Stimulated activated CD4-positive, alpha-beta T cell treated with anti-CD3 and anti-CD28 coated beads, Interleukin-15, amount 100 ng/mL, for 24 hours (primary cell): ENCODE measurements at places on chromosomes 11 and 22.

DNA sequence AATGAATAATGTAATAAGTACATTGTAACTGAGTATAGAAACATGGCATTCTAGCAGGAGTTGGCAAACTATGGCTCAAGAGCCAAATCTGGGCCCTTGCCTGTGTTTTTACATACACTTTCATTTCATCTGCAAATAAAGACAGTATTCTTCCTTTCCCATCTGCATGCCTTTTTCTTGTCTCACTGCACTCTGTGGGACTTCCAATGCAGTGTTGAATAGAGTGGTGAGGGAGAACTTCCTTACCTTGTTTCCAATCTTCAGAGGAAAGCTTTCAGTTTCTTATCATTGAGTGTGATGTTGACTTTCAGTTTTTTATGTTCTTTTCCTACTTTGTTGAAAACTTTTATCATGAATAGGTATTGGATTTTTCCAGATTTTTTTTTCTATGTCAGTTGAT is 82.1 kb downstream of the USP47 start:
- DNase-seq = no peak

DNA sequence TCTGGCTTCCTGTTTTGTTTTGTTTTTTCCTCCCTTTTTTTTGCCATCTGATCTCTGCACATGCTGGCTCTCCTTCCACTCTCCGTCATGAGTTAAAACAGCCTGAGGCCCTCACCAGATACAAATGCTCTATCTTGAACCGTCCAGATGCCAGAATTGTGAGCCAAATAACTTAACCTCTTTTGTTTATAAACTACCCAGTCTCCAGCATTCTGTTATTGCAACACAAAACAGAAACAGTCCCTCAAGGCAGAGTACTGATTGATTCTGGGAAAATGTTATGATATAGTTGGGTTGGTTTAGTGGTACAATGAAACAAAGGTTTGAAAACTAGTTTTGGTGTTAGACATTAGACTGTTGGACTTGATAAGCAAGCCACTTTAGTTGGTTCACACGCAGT is 1390.0 kb upstream of the RAG2 start:
- no peak for DNase-seq

GRCh38 chr11:33942954-33943353 is 51.1 kb upstream of the LMO2 start:
- DNase-seq = no peak

- DNase-seq = no peak
These were observed 5.6 kb downstream of the DDB2 start for GRCh38 chr11:47220401-47220821.

GRCh38 chr11:61589961-61590360 is 9.1 kb upstream of the SYT7 start:
- no peak for DNase-seq

- DNase-seq = no peak
These were observed 377.1 kb downstream of the DCDC1 start for GRCh38 chr11:30992513-30992849.

DNA sequence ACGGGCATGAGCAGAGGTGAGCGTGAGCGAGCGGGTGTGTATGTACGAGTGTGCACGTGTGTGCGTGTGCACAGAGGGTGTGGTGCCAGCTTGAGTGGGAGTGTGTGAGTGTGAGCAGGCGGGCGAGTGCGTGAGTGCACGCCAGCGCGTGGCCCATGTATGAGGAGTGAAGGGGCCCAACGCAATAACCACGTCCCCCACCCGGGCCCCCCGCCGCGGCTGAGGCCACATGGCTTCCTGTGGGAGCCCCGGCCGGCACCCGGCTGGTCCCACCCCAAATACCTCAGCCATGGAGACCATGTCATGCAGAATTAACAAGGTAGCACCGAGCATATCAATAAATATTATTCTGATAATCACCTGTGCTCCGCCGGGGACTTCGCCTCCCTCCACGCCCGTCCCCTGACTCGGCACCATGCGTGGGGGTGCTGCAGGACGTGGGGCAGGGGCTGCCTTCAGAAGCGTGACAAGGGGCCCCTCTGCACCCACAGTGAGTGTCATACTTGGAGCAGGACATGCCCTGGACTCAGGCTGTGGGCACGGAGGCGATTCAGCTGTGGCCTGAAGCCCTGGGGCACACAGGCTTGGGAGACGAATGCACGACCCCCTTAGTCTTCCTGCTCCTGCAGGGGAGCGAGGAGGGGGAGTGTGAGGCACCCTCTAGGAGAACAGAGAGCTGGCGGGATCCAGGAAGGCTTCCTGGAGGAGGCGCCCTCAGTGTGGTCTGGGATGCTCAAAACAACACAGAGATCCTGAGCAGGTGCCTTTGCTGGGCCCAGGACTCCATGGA is 5.6 kb upstream of the TRABD start:
- no peak for DNase-seq

DNA sequence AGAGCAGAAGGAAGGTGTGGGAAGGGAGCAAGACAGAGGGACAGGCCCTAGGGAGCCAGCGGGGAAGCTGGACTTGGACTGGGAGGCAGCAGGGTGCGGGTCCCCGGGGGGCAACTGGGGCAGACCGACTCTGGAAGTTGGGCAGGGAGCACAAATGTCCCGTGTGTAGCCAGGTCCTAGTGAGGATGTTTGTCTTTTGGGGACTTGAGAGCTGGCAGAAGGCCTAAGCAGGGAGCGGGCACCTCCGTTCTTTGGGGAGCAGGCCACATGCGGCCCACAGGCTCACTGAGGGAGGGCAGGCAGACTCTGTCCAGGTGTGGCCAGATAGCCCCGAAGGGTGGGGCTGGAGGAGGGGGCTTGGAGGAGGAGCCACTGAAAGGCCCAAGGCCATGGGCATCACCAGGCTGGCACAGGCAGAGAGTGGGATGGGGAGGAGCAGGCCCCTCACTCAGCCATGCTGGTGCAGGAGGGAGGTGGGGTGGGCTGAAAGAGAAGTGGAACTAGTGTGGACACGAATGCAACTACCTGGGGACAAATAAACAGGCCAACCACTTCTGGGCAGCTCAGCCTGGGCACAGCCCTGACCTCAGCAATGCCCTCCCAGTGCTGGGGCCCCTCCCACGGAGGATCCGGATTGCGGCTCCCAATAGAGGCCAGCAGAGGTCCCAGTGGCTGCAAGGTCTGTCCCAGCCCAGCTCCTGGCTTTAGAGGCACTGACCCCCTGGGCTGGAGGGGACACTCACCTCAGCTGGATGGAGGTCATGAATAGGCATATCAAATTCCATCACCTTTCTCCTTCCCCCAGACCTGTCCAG is 1.3 kb upstream of the SCARF2 start:
- no peak for DNase-seq

DNA sequence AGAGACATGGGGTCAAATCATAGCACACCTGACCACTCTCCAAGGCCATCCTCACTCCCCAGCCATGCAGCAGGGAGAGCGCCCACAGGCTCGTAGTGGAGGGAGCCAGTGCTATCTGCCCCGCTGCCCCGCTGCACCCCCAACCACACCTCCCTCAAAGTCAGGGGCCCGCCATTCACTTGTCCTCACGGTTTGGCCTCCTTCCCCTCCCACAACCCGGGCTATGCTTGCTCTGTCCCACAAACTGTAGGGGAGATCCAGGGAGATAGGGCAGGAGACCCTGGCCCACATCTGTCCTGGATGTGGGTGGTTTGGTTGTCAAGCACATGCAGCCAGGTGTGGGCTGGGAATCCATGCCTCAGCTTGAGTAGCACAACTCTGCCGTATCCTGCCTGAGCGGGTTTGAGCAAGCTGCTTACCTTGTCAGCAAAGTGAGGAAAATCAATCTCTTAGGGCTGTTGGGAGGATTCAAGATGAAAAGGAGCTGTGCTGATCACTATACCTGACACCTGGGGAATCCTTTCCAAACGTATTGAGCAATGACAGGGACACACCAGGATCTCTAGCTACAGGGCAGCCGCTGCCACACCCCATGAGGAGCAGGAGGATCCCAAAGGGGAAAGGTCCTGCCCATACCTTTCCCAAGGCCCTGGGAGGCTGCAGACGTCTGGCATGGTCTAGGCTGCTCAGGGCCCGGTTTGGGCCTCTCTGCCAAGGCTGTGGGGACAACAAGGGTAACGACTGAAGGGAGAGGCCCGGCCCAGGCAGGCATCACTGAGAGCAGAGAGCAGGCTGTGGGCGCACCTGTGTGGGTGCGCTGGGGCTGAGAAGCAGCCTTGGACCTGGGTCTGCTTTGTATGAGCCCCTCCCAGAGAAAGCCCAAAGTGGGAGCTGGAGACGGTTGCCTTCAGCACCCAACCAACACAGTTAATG is 23.3 kb downstream of the KCNJ5 start:
- no peak for DNase-seq

GRCh38 chr11:68298659-68299516 is 13.5 kb upstream of the LRP5 start:
- no peak for DNase-seq

DNA sequence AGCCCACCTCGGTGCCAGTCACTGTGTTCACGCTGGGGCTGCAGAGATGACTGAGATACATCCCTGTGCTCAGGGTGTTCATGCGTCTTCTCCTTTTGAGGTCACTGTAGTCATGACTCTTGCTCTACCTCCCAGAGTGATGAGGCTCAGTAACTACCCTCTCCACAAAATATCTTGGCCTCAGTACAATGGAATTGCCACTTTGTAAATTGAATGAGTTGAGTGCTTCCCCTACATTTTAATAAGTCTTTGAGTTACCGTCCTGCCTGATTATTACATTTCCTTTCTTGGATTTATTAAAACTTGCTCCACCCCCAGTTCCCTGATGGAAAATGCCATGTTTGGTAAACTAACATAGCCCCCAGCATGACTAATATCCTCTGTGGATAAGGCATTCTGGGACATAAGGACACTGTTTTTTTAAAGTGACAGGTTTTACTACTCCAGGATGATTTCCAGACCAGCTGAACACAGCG is 15.9 kb downstream of the PRSS23 start:
- no peak for DNase-seq

DNA sequence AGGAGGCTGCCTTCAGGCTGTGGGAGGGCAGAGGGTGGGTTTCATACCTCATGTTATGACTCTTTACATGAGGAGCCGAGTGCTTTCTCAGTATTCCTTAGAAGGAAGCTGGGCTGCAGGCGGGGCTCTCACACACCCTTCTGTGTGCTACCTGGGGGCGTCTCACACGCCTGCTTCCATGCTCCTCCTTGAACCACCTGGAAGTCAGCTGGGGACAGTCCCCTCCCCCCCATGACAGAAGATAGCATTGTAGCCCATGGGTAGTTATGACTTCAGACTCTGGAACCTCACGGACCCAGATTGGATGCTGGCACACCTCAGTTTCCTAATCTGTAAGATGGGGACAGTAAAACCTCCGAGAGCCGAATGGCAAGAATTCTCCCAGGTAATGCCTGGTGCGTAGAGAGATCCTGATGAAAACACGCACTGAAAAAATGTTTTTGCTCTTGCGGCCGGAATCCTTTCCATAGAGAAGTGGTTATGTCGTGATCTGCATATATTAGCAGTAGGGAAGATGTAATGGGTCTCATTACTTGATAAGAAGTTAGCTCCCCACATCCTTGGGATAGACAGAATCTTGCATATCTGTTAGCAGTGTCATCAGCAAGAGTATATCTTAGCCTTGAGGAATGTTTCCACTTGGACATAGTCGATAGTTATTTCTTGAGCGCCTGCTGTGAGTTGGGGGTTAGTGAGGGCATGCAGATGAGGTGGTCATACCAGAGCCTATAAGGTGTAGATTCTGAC is 4.9 kb downstream of the DAGLA start:
- DNase-seq = no peak

DNA sequence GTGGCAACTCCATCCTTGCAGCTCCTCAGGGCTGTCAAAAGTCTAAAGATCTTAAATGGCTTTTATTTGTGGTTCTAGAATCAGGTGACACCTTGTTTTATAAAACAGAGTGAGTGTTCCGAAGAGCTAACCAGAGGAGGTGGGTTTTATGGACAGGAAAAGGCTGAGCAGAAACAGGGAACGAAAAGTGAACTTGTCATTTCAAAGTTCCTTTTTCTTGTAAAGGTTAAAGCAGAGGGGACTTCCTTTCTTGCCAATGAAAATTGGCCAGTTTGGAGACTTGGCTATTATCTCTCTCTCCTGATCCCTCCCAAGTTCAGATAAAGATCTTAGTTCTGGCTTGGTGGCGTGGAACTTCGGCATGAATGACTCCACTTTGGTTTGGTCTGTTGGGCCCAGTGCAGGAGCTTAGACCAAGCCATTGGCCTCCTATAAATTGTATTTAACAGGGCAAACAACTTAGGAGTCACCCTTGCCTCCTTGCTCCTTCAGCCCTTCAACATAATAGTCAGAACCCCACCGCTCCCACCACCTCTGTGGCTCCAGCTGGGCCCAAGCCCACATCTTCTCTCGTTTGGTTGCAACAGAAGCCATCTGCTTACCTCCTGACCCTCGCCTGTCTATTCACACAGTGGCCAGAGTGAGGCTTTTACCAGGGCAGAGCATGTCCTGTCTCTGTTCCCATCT is 102.4 kb upstream of the THY1 start:
- DNase-seq = no peak

DNA sequence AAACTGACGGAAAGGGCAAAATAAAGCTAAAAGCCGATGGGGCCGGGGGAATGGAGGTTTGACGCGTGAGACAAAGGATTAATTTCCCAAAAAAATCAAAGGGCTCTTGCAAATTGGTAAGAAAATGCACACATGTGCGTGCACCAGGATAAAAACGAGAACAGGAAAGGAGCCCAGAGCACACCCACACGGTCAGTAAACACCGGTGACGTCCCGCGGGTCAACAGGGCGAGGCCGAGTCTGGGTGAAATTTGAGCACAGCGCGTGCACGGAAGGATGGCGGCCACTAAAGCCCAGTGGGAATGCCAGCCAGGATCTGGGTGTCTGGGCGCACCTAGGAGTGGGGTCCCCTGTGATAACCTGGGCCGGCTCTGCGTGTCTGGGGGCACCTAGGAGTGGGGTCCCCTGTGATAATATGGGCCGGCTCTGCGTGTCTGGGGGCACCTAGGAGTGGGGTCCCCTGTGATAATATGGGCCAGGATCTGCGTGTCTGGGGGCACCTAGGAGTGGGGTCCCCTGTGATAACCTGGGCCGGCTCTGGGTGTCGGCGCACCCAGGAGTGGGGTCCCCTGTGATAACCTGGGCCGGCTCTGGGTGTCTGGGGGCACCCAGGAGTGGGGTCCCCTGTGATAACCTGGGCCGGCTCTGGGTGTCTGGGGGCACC is 44.4 kb downstream of the BRSK2 start:
- no peak for DNase-seq

DNA sequence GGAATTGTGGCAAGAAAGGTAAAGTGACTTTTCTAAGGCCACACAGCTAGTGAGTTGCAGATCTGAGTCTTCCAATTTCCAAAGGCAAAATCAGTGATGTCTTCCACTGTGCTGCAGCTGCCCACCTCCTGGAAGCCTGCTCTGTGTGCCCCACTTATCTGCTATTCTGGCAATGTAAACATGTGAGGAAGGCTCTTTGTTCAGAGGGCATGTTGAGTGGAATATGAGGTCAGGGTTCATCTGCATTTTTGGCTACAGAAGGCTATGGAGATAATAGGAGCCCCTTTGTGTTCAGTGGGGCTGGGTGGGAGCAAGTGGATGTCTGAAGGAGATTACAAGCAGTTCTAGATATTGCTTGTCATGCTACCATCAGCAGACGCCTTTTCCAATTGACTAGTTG is 396.2 kb downstream of the BUD13 start:
- DNase-seq = no peak

DNA sequence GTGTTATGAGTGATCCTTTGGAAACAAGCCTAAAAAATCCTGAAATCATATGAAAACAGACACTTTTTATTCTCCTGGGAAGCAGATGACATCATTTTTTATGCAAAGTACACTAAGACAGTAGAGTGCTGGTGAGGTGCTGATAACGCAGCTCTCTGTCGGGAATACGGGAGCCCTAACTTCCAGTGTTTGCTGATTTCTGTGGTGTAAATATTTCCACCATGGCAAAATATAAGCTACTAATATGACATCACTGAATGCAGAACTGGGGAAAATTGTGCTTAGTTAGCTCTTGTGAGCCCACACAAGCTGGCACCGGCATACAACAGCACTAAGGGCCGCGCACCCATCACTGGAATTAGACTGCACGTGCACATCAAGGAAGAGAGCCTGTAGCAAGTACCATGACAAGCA is 82.6 kb downstream of the FAM76B start:
- DNase-seq = no peak
